Central memory CD4-positive, alpha-beta T cell (primary cell): ENCODE measurements at places on chromosomes 2 and 18.

GRCh38 chr2:26982102-26982742 lies 11.8 kb downstream of the MAPRE3 start:
- no peak for DNase-seq

DNA sequence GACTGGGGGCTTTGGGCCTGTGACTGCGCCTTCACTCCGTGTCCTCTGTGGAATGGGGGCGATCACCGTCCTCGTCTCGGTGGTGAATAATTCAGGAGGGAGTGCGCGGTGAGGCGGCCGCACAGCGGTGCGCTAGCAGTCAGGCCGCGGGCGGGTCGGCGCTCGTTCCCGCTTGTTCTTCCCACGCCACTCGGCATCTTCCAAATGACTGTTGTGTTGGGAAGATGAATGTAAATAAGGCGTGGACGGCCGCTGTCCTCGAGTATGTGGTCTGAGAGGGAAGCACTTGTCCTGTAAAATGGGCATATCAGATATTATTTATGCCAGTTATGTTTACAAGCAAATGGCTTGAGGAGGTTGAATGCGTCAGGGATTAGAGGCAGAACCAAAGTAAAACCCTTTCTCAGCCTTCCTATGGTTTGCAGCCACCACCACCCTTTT lies 608 bp upstream of the VPS4B start:
- DNase-seq, result no peak

GRCh38 chr18:50866765-50867164 lies 12.2 kb upstream of the ME2 start:
- no peak for DNase-seq

DNA sequence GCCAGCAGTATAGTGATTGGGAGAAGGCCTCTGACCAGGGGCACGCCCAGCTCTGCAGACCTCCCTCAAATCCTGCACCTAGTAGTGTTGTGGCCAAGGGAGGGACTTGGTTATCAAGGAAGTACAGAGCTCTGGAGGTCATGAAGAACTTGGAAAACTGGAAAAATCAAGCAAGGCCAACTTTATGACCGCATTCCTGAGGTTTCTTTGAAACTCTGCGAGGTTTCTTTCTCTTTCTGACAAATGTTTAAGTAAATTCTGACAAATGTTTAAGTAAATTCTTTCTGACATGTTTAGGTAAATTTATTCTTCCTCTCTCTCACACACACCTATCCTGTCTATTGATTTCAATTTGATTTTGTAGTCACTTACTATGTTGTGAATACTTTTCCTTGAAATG lies 31.0 kb downstream of the CLIP4 start:
- DNase-seq, result no peak

DNA sequence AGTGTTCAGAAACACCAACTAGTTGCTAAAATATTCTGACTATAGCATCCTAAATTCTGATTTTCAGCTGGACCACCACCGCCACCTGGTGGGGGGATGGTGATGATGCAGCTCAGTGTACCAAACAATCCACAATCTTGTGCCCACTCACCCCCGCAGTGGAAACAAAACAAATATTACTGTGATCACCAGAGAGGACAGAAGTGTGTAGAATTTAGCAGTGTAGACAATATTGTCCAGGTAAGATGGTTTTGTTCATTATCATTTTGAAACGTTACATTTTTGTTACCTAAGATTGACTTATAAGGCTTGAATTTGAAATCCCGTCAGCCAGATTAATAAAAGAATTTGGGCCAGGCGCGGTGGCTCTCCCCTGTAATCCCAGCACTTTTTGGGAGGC lies 31.7 kb upstream of the UBXN4 start:
- peak; percentile 45 for DNase-seq

GRCh38 chr18:64720781-64721464 lies 572.0 kb upstream of the LINC00305 start:
- DNase-seq, result no peak

- DNase-seq, result peak; percentile 19
Measured at GRCh38 chr2:241636182-241637017, 558 bp downstream of the THAP4 start.

- DNase-seq, result no peak
Measured at GRCh38 chr2:26412091-26412673, 10.5 kb downstream of the DRC1 start.

- DNase-seq, result peak; percentile 26
Measured at GRCh38 chr2:10900216-10901109, 11.3 kb upstream of the KCNF1 start.

GRCh38 chr2:206512999-206513398 lies 69.7 kb downstream of the ADAM23 start:
- DNase-seq, result no peak

DNA sequence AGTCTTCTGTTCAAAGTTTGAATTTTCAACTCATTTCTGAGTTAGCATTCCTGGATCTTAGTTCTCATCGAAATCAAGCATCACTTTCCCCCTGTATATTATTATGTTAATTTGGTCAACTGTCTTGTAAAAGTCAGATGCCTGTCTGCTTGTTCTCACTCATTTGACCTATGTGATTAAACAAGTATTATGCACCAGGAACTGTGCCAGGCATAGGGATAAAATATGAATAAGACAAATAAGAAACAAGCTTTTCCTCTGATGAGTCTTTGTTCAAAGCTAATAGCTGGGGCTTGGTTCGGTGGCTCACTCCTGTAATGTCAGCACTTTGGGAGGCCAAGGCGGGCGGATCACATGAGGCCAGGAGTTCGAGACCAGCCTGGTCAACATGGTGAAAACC lies 19.7 kb upstream of the EMILIN2 start:
- DNase-seq, result no peak

GRCh38 chr2:36403675-36404230 lies 48.2 kb downstream of the CRIM1 start:
- no peak for DNase-seq

GRCh38 chr2:230676546-230676945 lies 36.1 kb upstream of the CAB39 start:
- no peak for DNase-seq

DNA sequence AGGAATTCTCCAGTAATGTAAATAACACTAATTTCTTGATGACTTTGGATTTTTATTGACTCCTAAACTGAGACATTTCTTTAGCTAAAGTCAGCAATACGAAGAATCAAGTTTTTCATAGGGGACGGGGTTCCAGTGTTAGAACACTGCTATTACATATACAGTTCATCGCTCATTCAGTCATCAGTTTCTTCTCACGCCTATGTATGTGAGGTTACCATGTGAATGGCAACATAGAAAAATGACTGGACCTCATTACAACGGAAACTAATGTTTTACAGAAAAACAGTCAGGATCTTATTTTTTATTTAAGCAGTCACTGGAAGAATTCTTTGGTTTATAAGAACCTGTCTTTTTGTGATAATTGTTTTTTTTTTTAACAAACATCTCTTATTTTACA lies 56.4 kb downstream of the THADA start:
- no peak for DNase-seq

GRCh38 chr2:234885886-234886285 lies 65.9 kb upstream of the SH3BP4 start:
- DNase-seq, result no peak

DNA sequence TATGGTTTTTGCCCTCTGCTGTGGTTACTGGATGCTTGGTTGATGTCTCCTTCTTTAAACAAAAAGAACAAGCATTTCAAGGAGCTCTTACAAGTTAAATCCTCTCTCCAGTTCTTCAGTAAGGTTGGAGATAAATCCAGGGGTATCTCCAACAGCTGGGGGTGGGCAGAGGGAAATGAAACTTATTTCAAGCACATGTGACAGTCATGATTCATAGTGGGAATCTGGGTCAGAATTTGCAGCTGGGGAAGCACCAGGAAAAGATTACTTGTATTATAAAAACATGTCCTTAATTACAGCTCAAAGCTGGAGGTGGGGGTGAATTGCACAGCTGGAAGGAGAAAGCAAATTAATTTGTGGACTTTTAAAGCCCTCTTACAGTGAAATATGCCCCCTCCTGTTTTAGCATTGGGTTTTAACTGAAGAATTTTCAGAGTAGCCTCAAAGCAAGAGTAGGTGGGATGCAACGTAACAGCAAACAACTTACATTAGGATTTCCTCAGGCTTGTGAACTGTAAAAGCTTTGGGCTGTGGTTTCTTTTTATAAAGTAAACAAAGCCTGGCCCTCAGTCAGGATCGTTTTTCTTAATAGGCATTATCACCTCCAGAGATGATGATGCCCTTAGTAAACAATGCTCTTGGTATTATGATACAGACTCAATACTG lies 596.4 kb downstream of the NYAP2 start:
- no peak for DNase-seq

- DNase-seq, result no peak
Measured at GRCh38 chr2:164514491-164514890, 106.8 kb downstream of the GRB14 start.

DNA sequence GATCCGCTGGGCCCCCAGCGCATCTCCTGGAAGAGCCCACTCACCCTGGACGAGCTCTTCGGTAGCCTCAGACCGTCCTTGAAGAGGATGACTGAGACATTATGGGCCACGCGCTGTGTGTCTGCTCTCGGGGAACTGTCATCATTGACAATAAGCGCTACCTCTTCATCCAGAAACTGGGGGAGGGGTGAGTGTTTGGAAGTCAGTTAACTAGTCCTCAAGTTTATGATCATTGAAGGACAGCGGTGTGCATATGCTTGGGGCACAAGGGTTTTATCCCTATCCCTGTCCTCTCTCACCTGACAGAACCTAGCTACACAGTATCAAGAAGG lies 586 bp downstream of the STK16 start:
- no peak for DNase-seq

DNA sequence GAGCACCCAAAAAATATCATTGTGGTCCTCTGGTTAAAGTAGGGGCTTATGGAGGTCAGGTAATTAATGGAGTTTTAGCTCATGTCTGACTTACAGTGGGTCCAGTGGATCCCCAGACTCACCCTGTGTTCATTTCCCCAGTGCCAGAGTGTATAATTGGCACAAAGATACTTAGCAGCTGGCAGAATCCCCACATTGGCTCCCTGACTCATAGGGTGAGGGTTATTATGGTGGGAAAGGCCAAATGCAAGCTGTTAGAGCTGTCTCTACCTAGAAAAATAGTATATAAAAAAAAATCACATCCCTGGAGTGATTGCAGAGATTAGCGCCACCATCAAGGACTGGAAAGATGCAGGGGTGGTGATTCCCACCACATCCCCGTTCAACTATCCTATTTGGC lies 1067.6 kb upstream of the ACVR2A start:
- no peak for DNase-seq

GRCh38 chr2:216770717-216771116 lies 75.4 kb upstream of the IGFBP5 start:
- no peak for DNase-seq

DNA sequence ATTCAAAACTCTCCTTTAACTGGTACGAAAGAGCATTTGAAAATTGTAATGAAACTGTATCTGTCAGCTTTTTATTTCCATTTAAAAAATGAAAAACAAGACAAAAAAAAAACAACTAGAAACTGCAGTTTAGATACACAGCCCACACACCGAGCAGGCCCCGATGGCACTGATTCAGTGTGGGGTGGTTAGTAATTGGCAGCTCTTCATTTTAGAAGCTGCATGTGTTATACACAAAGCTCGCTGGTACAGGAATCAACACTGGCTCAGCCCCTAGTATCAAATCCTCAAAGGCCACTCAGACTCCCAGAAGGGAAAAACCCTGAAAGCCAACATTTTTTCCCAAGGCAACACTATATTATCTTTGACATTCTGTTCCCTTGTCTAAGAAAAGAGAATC lies 30.5 kb upstream of the RMDN2 start:
- no peak for DNase-seq

DNA sequence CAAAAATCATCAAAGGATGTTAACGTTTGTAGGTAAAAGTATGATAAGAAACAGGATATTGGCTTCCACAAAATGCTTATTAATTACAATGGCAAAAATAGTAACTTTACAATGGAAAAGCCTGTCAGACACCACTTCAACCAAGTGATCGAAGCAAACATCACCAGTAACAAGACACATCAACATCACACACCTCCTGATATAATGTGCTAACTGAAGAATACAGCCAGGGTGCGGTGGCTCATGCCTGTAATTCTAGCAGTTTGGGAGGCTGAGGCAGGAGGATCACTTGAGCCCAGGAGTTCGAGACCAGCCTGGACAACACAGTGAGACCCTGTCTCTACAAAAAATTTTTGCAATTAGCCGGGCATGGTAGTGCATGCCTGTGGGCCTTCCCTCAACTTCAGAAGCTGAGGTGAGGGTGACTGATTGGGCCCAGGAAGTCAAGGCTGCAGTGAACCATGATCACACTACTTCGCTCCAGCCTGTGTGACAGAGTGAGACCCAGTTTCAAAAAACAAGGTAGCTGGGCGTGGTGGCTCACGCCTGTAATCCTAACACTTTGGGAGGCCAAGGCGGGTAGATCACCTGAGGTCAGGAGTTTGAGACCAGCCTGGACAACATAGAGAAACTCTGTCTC lies 15.0 kb downstream of the MGAT4A start:
- no peak for DNase-seq

GRCh38 chr18:54229421-54230059 lies 5.1 kb upstream of the MBD2 start:
- no peak for DNase-seq

GRCh38 chr2:59827677-59828076 lies 725.8 kb downstream of the BCL11A start:
- DNase-seq, result no peak

DNA sequence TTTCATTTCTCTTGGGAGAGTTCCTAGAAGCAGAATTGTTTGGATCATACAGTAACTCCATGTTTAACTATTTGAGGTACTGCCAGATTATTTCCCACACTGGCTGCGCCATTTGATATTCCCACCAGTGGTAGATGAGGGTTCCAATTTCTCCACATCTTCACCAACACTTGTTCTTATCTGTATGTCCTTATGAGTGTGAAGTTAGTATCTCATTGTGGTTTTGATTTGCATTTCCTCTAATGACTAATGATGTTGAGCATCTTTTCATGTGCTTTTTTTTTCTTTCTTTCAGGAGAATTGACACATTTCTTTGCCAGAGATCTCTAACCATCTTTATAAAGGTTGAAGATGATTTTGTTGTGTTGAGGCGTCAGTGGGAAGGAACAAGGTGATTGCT lies 4.1 kb upstream of the MGAT5 start:
- no peak for DNase-seq

DNA sequence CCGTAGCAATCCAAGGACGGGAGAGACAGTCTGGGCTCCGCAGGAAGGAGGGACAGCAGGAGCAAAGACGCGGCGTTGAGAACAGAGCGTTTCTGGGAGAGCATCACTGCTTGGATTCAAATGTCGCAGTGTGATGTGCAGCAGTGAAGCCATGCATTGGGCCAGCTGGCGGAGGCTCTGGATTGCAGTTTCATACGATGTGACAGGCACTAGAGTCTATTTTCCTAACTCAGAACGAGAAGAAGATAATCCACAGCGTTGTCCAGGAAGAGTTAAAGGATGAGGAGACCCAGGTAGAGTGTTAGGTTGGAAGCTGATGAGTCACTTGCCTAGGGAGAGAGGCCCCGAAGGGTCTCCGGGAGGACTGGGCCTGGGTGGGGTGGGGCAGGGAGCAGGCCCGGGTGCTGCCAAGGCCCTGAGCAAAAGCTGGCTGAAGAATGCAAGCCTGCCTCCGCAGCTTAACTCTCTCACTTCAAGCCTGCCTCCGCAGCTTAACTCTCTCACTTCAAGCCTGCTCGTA lies 17.7 kb upstream of the SEMA4C start:
- no peak for DNase-seq
